ENCODE measurements at places on chromosomes 7 and 10.

DNA sequence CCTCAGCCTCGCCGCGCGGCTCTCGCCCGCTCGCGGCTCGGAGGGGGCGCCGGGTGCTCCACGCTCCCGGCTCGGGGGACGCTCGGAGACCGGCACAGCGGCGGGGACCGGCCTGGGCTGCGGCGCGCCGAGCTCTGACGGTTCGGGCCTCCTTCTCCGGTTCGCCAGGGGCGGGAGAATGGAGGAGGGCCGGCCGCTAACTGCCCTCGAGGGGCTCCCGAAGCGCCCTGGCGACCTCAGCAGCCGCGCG lies 232 bp upstream of the GRID1 start:
- no peak for DNase-seq

DNA sequence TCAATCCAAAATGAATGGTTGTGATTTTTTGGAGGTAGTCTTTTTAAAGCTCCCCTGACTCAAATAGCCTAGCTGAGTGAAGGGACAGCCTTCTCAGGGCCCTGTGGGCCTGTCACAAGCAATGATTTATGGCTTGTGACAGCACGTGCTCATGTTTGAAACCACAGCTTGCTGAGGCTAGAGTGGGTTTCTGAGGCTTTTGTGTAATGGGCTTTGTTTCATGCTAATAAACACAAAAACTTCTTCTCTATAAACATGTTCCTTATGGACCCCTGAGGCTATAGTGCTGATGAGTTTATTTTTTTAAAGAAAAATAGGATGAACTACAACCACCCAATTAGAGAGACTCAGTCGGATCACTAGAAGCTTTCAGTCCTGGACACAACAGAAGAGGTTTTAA lies 36.1 kb upstream of the BET1 start:
- peak; percentile 23 for DNase-seq

DNA sequence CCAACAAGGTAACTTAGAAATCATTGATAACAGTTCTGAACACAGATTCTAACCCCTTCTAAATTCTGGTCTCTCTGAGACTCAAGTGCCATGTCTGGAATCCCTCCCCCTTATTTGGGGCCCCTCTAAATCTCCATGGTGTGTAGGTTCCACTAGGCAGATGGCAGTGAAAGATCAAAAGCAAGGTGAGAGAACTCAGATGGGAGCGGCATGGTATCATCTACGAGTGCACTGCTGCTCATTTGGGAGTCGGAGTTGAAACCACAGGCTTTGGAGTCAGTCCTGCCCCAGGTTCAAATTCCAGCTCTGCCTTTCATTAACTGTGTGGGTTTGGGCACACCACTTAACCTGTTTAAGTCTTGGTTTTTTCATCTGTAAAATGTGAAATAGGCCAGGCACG lies 72.6 kb downstream of the MTURN start:
- peak; percentile 34 for DNase-seq

DNA sequence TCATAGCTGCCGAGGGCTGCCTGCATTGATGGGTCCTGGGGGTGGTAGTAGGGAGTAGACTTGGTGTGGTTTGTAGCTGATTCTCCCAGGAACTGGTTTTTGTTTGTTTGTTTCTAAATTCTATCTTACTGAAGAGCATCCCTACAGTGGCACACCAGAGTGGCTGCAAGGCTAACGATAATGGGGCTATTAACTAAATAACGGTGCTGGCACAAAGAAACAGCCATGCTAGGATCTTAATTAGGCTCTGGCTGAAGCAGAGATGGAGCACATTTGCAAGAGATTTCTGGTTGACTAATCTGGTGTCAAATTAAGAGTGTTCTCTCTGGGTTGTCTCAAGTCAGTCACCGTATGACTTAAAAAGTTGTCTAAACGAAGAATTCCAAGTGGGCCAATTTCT lies 590.0 kb downstream of the NRG3 start:
- DNase-seq = no peak

GRCh38 chr7:92830532-92831110 lies 5.8 kb downstream of the CDK6 start:
- DNase-seq = no peak

DNA sequence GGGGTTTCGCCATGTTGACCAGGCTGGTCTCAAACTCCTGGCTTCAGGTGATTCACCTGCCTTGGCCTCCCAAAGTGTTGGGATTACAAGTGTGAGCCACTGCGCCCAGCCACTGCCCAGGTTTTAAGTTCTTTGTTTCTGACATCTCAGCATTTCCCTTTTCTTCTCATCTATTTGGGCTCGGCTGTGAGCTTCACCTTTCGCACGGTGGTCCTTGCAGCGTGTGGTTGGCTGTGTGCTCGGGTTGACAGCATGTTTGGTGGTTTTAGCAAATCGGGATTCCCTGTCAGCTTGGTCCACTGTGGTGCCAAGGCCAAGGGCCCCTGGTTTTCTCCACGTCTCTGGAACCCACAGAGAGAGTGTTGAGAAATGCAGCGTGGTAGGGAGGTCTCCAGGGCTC lies 138.8 kb downstream of the DNAJB6 start:
- DNase-seq = no peak

GRCh38 chr7:4279216-4279615 lies 402.9 kb upstream of the FOXK1 start:
- DNase-seq = no peak

DNA sequence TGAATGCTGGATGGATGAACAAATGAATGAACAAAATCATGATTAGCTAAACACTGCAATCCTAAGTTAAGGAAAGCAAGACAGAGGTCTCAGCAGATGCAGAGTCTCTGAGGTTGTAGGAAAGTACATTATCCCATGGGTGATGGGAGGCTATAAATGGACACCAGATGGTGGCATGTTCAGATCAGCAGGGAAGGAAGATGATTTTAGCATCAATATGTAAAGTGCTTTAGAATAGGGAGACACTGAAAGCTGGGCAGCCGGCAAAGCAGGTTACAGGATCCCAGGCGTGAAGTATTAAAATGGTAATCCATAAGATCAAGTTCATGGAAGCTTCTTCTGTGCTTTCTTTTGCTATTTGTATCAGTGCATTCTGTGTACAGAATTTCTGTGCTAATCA lies 7.9 kb upstream of the RAPGEF5 start:
- DNase-seq = peak; percentile 98

DNA sequence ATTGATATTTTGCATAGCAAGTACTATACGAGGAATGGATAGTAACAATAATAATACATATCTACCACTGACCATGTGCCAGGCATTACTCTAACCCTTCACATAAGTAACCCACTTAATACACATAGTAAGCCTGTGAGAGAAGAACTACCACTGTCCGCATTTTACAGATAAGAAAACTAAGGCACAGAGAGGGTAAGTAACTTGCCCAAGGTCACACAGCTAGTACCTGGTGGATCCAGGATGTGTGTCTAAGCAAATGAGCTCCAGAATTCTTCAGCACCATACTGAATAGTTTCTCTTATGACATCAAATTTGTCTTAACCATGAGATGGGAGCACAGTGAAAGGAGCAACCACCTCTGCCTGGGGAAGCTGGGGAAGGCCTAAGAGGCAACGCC lies 10.2 kb downstream of the CRTAC1 start:
- DNase-seq = no peak

DNA sequence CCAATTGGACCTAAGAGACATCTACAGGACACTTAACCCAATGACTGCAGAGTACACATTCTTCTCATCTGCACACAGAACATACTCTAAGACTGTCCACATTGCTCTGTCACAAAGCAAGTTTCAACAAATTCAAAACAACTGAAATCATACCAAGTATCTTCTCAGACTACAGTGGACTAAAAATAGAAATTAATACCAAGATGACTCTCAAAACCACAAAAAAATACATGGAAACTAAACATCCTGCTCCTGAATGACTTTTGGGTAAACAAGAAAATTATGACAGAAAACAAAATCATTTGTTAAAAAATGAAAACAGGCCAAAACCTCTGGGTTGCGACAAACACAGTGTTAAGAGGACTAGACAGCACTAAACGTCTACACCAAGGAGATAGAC lies 24.5 kb downstream of the SNX13 start:
- no peak for DNase-seq

- DNase-seq = no peak
Observed at GRCh38 chr10:43125881-43126731, 12.1 kb upstream of the CSGALNACT2 start.

GRCh38 chr7:105027176-105027853 lies 13.3 kb downstream of the KMT2E start:
- no peak for DNase-seq

- DNase-seq = no peak
Observed at GRCh38 chr7:47786557-47787248, 161.6 kb downstream of the PKD1L1 start.

DNA sequence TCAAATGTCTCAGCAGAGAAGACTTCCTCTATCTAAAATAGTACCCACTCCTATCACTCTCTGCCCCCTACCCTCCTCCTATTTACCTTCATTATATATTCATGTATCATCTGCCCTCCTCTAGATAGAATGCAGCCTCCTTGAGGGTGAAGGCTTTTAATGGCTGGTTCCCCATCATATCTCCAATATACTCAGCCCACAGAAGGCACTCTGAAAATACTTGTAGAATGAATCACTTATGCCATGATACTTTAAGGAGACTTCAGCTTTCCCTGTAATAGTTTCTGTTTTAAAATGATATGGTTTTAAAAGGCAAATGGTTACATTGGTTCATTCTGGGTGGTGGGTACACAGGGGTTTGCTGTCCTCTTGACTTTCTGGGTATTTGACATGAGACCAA lies 25.3 kb downstream of the GFRA1 start:
- DNase-seq = no peak

DNA sequence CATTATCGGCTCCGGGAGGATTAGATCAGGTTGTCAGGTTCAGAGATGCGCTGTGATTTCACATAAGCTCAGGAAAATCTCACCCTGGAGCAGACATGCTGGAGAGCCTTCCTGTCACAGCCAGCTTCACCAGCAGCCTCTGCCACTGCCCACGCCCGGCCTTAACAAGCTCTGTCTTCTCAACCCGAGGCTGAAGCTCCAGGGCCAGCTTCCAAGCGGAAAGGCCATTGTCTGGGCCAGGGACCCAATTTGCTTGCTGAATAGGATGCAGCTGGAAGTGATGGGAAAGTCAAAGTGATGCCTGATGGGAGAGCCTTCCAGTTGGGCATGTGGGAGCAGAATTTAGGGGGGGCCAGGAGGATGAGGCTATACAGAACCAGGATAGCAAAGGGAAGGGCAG lies 36.3 kb downstream of the C10orf105 start:
- DNase-seq = peak; percentile 60

GRCh38 chr10:133401500-133401899 lies 7.5 kb downstream of the MTG1 start:
- no peak for DNase-seq

DNA sequence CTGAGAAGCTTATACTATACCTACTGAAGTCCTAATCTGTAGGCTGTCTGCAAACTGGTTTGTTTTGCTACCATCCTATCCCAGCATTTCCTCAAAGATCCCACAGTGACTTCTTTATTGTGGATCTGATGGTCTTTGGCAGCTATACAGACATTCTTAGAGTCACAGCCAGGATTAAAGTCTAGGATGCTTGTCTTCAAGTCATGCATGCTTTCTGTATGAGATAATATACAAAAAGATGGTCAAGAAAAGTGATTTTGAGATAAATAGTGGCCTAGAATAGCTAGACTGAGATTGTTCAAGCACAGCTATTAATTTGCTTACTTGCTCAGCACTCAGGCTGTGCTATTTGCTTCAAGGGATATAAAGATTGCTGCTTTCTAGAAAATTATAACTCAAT lies 454.4 kb downstream of the AUTS2 start:
- no peak for DNase-seq

- no peak for DNase-seq
Observed at GRCh38 chr7:150972023-150972468, 6.1 kb downstream of the KCNH2 start.

DNA sequence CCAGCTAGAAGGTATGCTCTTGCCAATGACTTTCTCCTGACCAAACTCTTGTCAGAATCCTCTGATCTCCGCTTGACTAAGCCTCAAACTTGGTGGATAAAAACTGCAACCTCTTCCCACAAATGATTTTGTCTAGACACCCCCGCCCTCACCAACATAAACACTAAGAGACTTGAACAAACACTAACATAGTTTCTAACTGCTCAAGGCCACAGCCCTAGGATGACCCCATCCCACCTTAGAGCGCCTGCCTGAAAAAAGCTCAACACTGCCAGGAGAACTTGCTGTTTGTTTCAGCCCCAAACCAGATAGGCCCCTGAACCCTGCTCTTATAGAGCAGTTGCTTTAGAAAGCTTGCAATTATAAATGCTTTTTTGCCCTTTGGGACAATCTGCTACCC lies 71.8 kb downstream of the LRRN3 start:
- no peak for DNase-seq

DNA sequence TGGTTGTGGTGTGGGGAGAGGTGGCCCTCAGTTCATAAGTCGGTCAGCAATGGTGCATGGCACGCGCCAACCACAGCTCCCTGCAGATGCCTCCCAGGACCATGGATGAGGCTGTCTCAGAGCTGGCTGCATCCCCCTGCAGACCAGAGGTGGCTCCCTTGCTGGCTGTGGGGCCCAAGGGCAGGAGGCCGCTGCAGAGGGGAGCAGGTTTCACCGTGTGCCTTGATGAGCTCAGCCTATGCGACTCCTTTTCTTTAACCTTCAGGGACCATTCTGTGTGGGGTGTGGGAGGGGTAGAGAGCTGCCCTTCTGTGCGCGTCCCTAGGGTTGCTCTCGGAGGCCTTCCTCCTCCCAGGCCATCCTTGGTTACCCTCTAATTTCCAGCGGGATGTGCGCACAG lies 152.4 kb downstream of the ACTR3B start:
- no peak for DNase-seq

GRCh38 chr10:122390271-122390670 lies 15.8 kb downstream of the PLEKHA1 start:
- no peak for DNase-seq

GRCh38 chr10:133379152-133379800 lies at the start of gene PAOX:
PAOX (plus strand) TSS chr10:133379262; CDS start chr10:133379317, 55 bp downstream.
- DNase-seq = peak; percentile 40

DNA sequence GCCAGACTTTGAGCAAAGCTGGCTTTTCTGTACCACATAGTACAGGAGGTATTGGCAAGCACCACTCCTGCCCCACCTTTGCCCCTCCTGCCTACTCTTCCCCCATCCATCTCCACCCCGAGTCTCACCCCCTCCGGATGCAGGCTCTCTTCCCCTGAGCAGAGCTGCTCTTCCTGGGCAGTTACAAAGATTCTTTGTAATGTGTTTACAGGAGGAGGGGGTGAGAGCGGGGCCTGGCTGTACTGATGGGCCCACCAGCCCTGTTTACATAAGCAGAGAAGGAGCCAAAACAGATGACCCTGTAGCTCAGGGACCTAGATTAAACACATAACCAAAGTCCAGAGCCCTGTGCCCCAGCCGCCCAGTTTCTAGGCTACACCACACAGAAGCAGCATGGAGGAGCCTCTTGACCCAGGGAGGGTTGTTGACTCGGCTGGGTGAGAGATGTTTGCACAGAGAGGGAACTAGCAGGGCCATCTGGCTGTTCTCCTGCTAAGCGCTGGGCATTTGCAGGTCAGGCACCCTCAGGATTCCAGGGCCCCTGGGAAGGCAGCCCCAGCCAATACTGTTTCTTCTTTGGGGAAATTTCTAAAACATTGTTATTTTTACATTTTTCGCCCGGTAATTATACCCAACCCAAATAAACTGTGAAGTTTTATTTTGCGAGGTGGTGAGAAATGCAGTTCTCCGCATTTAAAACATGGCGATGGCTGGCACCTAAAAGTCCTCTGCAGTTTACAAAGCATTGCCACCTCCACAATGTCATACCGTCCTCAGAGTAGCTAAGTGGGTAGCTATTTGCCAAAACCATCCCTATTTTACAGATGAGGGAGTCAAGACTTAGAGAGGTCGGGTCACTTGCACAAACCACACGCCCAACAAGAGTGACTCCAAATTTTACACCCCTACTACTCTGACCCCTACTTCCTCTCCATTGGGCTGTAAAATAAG lies 11.4 kb upstream of the ZKSCAN1 start:
- peak; percentile 15 for DNase-seq

GRCh38 chr7:24883622-24884013 lies 96.4 kb downstream of the OSBPL3 start:
- no peak for DNase-seq

Data from NCI-H82 (cell line).